ENCODE measurements at places on chromosomes 4 and X.
A peak's percentile ranks its signal among the peaks of the same experiment; 100 is the strongest.

GRCh38 chrX:68498044-68498507 lies 775 bp upstream of the YIPF6 start:
- DNase-seq = no peak

DNA sequence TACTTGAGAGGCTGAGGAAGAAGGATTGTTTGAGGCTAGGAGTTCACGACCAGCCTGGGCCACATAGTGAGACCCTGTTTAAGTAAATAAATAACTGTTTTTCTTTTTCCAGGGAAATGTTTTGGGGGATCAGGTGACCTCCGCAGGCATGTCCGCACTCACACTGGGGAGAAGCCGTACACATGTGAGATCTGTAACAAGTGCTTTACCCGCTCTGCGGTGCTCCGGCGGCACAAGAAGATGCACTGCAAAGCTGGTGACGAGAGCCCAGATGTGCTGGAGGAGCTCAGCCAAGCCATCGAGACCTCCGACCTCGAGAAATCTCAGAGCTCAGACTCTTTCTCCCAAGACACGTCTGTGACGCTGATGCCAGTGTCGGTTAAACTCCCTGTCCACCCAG lies 30.5 kb downstream of the ZBTB49 start:
- no peak for DNase-seq

- DNase-seq = no peak
These were observed 34.6 kb upstream of the SLC2A9 start for GRCh38 chr4:10055871-10056270.

- no peak for DNase-seq
These were observed 76.9 kb downstream of the PAQR3 start for GRCh38 chr4:78862314-78862737.

GRCh38 chrX:151694661-151695582 lies at the start of gene PRRG3:
Gene PRRG3 (plus strand): TSS chrX:151695458. CDS start chrX:151698815, 3,357 bp downstream.
- no peak for DNase-seq

- no peak for DNase-seq
These were observed 682.9 kb upstream of the GALNTL6 start for GRCh38 chr4:171130256-171130801.

DNA sequence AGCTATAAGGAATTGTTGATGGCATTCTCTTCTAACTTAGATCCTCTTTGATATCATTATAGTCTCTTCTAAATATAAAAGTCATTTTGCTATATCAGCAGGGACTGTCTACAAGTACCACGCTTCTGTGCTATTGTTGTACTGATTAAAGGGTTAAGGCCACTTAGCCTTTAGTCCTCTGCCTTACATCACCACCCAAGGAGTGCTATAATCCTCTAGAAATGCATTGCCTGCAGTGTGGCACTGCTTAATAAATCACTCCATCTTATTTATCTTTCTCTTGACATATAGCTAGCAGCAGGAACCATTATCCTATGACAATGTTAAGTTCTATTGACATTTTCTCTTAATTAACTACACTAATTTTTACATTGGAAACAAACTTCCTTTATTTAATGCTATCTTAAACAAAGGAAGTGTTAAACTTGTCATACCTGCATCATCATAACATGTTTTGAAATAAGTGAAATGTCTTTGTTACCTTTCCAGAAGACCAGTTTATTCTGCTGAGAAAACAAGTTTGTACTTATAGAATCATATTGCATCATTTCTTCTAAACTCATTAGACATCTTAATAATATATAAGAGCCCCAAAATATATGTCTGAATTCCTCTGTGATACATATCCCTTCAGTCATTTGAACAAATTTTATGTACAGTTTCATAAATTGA lies 360.9 kb upstream of the ATOH1 start:
- no peak for DNase-seq

DNA sequence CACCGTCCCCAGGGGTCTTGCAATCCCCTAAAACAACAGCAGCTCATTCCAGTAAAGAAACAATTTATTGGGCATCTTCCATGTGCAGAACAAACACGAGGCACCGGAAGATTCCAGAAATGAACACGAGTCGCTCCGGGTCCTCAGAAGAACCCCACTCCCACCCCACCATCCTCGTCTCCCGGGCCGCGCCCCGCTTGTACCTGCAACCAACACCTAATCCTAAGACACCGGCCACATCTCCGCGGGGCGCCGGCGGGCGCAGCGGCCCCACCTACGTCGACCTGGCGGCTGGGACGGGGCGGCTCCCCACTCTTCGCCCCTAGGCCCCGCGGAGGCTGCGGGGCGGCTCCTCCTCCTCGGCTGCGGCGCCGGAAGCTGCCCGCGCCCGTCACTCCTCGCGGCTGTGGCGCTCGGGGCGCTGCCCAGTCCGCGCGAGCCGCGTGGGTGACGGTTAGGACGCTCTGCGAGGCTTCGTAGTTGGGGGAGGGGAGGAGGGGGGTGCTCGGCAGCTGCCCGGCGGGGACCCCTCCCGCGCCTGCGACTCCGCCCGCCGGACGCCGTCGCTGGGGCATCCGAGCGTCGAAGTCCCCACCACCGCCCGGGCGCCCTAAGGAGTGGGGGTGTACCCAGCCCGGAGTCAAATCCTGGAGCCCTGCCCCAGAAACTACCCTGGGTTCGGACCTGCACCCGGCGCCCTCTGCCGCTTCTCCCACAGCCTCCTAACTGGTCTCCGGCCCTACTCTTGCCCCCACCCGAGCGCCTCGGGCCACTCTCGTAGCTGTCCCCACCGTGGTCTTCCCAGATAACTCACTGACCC lies at the start of gene CCDC158:
Gene CCDC158 (minus strand): TSS at position 380 of the 820 bp plus-strand sequence. CDS start 17,934 bp downstream, outside the sequence.
- peak; percentile 7 for DNase-seq

GRCh38 chrX:151019856-151020255 lies 36.7 kb downstream of the HMGB3 start:
- no peak for DNase-seq

DNA sequence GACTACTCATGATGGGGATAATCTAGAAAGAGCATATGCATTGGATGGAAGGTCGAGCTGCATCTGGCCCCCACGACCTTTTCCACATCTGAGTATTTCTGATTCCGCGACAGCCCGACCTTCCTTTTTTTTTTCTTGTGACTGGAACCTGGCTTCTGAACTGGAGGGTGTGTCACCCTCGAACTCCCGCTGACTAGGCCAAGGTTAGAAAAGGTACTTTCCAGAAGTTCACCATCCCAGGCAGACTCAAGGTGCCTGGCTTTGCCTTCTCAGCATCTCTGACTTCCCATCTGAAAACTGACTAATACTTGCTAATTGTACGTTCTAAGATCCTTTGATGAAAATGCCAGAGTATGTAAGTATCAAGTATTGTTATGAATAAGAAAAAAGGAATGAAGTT lies 49.3 kb upstream of the CD40LG start:
- DNase-seq = no peak

DNA sequence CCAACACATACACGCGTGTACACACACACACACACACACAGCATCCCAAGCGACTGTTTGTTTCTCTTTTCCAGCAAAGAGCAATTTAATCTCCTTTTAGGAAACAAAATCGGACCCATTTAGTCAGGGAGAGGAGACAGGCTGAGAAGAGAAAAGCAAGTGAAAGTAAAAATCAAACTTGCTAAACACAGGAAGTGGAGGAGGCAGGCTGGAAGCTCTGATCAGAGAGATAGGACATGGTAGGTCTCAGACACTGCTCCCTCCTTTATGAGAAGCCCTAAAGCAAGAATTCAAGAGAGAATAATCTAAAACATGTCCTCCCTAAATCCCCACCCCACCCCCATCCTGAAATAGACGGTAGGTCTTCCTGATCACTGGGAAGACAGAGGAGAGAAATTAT lies 62.3 kb downstream of the GPC3 start:
- DNase-seq = no peak

GRCh38 chr4:168383510-168383909 lies 65.0 kb upstream of the DDX60 start:
- no peak for DNase-seq

- no peak for DNase-seq
These were observed 58.0 kb downstream of the FBXO8 start for GRCh38 chr4:174225349-174226049.

DNA sequence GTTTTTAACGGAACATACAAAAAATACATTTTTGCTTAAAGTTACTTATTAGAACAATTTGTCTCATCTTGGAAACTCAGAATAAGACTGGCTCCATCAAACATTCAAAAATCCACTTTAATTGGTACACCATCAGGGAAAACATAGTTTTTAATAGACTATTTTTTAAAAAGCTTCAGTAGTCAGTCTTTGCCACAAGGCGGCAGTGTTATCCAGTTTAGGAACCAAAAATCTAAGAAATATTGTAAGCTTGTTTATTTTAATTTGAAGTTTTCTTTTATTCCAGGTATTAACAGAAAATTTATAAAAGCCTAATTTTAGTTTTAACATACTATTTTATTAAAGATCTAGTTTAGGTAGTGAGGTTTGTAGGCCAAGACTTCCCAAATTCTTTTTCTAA lies 107.7 kb downstream of the APOOL start:
- no peak for DNase-seq

- peak; percentile 41 for DNase-seq
These were observed 37.1 kb downstream of the ENOPH1 start for GRCh38 chr4:82467471-82467870.

DNA sequence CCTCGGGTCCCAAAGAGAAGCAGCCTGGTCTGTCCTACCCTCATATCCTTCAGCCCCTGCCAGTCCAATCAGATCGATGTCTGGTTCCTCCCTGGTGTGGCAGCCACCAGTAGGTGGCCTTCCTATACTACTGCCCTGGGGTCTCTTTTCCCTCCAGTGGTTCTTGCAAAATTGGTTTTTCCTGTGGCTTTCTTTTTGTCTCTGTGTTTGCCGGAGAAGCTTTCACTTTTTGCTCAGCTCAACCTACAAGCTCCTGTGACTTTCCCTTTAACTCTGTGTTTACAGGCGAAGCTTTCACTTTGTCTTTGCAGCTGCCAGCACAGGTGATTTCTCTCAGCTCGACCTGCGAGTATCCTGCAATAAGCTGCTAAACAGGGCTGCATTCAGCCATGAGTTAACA lies 46.8 kb downstream of the UGT2A3 start:
- peak; percentile 41 for DNase-seq

GRCh38 chr4:163693776-163694175 lies 199.3 kb downstream of the TMA16 start:
- DNase-seq = no peak

DNA sequence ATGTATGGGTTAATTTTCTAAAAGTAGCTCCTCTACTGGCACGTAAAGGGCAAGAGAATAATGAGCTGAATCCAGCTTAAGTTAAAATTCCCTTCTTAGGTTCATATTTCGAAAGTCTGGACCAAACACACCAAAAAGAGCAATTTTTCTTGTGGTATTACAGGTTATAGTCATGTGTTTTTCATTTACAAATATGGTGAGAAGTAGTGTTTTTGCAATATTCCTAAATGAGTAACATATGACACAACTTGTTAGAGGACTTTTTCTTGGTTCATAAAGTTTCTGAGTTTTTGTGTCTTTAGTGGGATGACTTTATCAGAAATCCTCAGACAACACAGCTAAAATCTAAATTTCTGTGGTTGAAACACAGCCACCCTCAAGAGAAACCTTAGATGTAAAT lies 172.1 kb downstream of the AFF2 start:
- no peak for DNase-seq

- no peak for DNase-seq
These were observed 65.6 kb downstream of the POLR2B start for GRCh38 chr4:57044279-57044678.

DNA sequence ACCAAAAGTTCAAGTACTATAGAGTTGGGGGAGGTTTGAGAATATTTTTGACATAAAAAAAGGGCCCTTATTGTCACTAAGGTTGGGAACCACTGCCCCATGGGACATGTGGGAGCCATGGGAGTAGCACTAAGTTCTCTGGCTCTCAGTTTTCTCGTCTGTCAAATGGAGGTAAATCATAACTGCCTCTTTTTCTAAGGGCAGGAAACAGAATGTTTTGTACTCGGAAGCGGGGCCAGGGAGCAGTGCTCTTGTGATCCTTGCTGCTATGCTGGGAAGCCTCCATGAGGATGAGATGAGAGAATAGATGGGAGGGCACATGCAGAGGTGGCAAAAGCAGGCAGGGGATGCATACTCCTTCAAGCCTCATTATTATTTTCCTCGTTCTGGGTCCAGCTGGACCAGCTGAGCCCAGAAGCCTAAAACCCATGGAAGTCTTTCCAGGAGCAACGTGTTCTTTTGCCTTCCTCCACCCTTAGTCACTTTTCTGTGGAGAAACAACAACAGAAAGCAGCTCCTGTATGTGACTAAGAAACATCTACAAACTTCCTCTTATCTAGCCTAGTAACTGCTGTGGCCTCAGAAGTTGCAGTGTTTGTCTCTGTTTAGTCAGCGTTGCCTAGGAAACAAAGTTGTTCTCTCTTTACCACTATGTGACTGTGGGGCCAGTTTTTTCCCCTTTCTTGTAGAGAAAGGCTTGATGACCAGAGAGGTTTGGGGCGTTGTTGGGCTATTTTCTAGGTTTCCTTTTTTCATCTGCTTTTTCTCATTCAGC lies 64.8 kb downstream of the TSC22D3 start:
- DNase-seq = no peak

- no peak for DNase-seq
These were observed 6.3 kb upstream of the SGMS2 start for GRCh38 chr4:107818301-107818910.

GRCh38 chr4:77360451-77360850 lies 203.4 kb downstream of the CCNG2 start:
- peak; percentile 73 for DNase-seq

DNA sequence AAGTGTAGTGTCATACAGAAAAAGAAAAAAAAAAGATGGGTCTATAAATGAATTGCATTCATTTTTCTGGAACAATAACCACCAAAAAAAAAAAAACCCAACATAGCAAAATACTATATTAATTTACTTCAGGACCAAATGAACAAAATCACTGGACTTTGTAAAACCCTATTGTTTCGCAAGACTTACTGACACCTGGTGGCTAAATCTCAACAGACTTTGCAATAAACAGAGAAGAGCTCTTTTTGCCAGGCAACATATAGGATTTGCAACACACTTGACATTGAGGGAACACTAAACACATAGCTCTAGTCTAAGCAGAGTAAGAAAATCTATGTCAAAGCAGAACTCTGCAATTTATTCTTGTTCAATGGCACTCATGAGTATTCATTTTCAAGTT lies 990.2 kb downstream of the STPG2 start:
- peak; percentile 1 for DNase-seq

GRCh38 chrX:17242470-17242869 lies 132.5 kb upstream of the NHS start:
- DNase-seq = peak; percentile 70

- DNase-seq = peak; percentile 49
These were observed 130.1 kb upstream of the TECRL start for GRCh38 chr4:64539234-64539849.

DNA sequence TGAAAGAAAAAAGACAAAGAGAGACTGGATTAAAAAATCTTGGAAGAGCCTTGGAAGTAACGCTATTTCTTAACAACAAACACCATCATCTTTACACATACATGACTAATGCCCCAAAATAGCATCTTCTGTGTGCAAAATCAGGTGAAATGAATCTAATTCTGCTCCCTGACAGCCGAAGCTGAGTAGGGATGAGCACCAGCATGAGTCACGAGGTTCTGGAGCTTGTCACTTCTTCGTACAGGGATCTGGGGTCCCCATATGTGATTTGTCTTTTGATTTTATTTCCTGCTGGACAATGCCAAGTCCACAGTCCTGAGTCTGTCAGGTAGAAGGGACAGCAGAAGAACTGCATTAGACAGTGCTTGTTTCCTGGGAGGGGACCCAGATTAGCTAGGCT lies 55.9 kb downstream of the OSTC start:
- no peak for DNase-seq

Measured in NCI-H345 (cell line).